ENCODE measurements at places on chromosomes 3 and 15.

GRCh38 chr3:197317250-197317963 lies 19.0 kb upstream of the DLG1 start:
- peak; percentile 94 for DNase-seq

DNA sequence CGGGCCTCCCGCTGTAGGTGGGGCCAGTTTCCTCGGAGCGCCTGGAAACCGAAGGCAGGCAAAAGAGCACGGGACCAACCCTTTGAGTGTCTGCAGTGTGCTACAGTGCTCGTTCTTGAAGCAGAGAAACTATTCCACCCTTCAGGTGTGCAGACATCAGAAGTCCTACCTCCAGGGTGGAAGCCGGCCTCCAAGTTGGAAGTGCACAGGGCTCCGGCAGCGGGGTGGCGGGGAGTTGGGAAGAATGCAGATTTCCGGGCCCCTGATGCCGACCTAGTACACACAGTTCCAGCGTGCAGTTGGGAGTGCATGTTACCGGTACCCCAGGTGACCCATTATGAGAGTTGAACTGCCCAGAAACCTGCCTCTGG lies 3.0 kb downstream of the KLF13 start:
- DNase-seq: no peak

DNA sequence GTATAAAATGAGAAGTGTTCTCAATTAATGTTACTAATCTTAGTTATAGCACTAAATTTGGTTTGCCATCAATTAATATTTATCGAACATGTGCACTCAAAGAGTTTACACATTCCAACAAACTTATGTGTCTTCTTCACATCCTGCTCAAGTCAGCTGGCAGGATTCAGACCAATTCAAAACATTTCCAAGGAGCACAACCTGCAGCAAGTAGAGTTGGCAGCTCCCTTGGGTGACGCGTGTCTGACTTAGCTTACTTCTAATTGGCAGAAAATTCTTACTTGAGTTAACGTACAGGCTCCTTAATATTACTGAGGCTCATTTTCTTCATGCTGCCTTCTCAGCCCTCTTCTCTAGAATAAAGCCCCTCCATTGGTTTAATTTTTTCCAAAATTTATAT lies 110.4 kb upstream of the PFN2 start:
- no peak for DNase-seq

DNA sequence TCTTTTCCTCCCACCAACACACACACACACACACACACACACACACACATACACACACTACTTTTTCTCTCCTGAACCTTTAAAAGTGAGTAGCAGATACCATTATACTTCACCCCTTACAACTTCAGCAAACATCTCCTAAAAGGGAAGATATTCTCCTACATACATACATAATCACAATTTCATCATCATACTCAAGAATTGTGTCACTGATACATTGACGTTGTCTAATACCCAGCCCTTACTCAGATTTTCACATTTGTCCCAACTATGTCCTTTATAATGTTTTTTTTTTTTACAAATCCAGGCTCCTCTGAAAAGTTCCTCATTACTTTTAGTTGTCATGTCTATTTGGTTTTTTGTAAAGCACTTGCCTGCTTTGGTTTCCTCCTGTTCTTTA lies 18.5 kb downstream of the ABHD6 start:
- no peak for DNase-seq

GRCh38 chr3:174387736-174388135 lies 471.4 kb upstream of the NAALADL2 start:
- no peak for DNase-seq

Measured in AG09309 (cell line).